Stimulated activated CD8-positive, alpha-beta memory T cell treated with anti-CD3 and anti-CD28 coated beads, Interleukin-4, amount 100 ng/mL, for 1 hour (primary cell): ENCODE measurements at places on chromosomes 2 and 18.

- DNase-seq: no peak
These were observed 84.6 kb downstream of the DNMT3A start for GRCh38 chr2:25257032-25257552.

DNA sequence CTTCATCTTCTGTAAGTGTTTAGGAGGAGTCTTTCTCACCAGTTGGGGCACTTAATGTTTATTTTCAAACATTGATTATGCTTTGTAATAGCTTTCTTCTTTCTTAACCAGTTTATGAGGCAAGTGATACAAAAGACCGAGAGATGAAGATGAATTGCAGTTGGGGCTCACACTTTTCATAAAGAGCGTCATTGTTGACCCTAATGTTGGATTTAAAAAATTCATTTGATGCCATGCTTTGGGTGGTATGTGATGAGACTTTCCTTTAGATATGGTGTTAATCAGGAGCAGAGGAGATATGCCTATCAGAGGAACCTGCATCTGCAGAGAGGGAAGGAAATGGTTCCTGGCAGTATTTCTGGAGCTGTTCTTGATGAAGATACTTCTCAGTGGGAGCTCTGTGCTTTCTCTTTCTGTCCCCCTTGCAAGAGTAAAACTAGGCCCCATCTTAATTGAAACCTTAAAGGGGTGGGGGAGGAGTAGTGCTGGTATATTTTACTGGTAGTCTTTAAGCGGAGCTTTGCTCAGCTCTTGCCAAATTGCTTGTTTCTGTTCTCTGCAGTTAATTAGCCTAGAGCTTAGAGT lies 2.3 kb downstream of the EML4 start:
- DNase-seq: no peak

DNA sequence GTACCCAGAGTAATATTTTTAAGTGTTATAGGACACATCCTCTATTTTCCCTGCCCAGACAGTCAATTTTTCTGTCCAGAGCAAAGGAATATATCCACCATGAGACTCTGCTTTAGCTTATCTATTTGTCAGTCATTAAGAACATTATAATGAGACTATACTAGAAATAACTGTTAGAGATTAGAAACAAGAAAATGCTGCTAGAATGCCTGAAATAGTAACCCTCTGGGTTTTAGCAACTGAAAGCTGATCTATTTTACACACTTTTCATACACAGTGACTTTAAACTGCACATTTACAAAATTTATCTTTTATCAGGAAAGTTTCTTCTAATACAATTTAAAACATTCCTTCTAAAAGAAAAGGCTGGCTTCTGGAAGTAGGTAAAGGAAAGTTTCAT lies 39.6 kb downstream of the MBD2 start:
- no peak for DNase-seq

- no peak for DNase-seq
These were observed 49.4 kb downstream of the LONRF2 start for GRCh38 chr2:100272841-100273329.

GRCh38 chr2:239056611-239057010 lies 208.7 kb downstream of the TWIST2 start:
- no peak for DNase-seq

- DNase-seq: no peak
These were observed 18.6 kb upstream of the AGXT start for GRCh38 chr2:240850026-240850425.

DNA sequence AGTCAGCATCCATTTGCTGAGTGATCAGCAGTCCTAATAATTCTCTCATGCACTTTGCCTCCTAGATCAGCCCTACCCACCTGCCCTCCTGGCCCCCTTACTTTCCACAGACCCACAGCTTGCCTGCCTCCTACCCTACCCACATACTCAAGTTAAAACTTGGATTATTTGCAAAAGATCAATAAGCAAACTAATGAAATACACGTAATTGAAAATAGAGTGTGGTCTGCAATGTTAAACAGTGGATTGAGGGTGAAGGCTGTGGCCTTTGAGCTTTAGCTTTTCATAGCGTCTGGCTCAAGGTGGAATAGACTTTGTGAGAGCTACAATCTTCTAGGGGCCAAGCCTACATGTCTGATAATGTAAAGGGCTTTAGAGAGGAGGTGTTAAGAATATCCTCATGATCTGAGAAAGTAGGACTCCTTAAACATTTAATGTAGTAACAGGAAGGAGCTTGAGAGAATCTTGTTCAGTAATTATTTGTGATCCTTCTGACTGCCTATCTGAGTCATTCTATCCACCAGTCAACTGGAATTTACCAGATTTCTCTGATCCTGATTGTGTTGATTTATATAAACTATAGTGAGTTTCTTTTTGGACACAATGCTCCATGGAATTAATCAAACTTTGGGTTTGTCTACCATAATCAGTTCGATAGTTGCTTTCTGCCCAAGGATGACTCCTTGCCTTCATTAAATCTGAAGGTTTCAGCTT lies 310.0 kb downstream of the HRH4 start:
- no peak for DNase-seq
